ENCODE measurements at places on chromosomes 1 and 21.

DNA sequence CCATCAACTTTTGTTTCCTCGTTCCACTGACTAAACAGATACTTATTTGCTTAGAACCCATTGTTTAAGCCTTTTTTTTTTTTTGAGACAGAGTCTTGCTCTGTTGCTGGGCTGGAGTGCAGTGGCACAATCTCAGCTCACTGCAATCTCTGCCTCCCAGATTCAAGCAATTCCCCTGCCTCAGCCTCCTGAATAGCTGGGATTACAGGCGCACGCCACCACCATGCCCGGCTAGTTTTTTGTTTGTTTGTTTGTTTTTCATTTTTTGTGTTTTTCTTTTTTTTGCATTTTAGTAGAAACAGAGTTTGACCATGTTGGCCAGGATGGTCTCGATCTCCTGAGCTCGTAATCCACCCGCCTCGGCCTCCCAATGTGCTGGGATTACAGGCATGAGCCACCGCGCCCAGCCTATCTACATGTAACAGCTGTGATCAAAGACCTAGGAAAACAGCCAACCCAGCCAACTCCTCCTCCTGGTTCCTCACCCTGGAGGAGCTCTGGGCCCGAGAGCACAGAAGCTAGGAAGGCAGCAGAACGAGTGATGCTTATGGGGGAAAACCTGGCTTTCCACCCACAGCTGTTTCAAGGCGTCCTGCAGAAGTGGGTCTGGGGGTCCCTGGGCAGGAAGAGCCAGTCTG is 32.9 kb downstream of the KCNN3 start:
- DNase-seq = no peak

DNA sequence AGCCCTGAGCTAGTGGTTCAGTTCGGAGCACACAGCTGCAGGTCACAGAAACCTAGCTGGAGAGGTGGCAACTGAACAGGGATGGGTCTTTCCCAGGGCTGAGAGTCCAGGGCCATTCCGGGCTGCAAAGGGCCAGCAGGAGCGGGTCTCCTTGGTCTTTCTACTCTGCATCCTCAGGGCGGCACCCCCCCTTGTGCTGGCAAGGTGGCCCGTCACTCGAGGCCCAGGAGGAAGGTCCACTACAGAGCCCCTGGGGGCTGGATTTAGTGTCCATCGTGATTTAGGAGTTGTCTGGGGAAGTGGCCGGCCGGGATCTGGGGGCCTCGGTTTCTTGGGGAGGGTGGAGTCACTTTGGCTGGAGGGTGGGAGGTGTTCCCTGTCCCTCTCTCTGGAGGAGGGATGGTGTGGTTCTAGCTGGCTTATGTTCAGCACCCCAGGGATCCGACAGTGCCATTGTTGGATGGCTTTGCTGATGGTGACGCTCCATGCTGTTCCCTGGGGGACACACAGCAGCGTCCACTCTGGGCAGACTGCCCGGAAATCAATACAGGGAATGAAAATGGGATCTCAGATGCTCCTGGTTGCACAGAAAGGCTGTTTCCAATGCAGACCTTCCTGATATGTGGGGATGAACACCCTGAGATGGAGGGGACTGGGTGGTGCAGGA is 64.4 kb downstream of the UMODL1 start:
- DNase-seq = no peak

DNA sequence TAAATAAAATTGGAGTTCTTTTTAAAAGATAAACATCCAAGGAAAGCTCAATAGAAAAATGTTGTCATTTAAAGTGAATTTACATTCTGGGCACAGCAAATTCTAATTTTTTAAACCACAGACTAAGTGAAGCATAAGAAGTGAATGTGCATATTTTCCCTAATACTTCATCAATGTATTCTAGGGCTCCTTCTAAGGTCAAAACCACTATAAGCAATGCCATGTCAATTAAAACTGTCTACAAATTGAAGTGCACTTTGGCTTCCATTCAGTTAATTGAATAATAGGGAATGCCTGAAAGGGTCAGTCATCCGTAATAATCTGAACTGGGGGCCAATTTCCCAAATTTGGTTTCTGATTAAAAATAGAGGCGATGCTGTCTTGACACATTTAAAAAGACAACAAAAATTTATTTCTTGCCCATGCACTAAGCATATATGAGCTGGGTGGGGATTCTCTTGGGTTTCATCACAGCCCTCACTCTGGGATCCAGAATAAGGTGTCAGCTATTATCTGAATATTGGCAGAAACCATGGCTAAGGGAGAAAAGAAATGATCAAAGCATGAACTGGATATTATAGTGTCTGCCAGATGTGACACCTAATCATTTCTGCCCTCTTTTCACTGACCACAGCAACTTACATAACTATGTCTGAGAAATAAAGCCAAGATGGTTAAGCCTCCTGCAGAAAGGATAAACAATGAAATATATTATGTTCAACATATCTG is 660.6 kb upstream of the B3GALT2 start:
- no peak for DNase-seq

- no peak for DNase-seq
Observed at GRCh38 chr1:20883766-20884165, 96.7 kb upstream of the HP1BP3 start.

DNA sequence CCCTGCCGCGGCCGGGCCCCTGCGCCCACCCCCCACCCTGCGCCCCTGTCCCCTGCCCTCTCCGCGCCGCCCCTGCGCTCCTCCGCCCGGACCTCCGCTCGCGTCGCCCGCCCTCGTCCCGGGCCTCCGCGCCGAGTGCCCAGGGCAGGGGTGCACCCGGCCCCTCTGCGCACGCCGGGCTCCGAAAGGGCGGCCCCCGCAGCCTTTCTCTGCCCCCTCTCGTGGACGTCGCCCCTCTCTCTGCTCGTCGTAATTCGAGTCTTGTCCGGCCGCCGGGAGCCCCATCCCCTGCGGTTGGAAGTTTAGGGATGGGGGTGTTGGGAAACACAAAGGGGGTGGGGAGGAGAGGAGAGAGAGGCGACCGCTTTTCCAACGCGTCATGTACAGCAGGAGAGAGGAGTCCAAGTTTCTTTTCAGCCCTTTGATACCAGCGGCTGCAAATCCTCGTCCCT is 407 bp downstream of the GALNT2 start:
- no peak for DNase-seq

- DNase-seq = no peak
Observed at GRCh38 chr1:18090636-18091035, 17.0 kb upstream of the IGSF21 start.
